ENCODE measurements at places on chromosomes 2 and 18. TPM values are rescaled to one million over a fixed set of nuclear protein-coding genes. Genes with fewer than 3 reads are reported as not detected.

DNA sequence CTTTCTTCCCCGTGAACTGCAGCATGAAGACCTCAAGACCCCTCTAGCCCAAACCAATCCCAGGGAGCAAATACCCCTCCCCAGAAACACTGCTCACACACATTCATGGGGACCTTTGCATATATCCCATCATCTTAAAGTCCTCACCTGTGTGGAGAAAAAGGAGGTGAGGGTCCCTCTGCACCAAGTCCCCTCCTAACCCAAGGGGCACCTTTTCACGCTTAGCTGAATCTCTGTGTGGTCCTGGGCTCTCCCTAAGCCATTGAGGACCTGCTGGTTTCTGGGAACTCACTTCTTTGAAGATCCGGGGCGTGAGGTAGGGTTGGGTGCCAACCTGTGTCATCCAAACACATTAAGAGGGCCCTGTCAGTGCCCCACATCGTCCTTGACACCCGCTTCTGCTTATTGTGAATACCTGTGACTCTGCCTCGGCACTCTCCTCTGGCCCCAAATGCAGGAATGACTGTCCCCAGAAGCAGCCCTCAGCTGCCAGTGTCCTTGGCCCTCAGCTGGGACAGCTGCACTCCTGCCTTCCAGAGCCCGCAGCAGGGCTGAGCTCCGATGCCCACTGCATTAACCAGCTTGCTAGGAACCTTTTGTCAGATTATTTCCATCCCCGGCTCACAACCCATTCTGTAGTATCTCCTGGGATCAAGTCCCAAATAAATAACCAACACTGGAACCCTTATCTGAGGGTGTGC, 41.3 kb upstream of the ITM2C start:
- no peaks in the 10 kb centered on the region for H3K4me1 ChIP-seq
- peaks cover 4% of the 10 kb centered on the region for H3K36me3 ChIP-seq
- no peak overlapping the region for H3K4me3 ChIP-seq
- no peak overlapping the region for H3K27ac ChIP-seq
- no peak for DNase-seq
- peaks cover 11% of the 10 kb centered on the region for H3K27me3 ChIP-seq

DNA sequence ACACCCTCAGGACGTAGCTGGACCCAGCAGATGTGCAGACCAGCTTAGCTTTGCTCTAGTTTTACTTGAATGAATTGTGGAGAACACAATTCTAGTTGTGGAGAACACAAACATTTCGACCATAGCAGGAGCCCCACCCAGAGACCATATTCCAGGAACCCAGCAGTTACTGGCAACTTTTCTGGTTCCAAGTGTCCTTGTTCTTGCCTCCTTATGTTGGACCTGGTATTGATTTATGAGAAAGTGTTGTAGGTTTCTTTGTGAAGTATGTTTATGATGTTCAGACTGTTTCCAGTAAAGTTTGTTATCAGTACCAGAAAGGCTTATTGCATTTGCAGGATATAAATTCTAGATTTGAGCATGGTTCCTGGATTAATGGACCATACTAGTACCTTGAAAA, 51.0 kb downstream of the LTBP1 start:
- H3K27me3 ChIP-seq = no peaks in the 10 kb centered on the region
- H3K4me3 ChIP-seq = no peak overlapping the region

- DNase-seq = no peak
- H3K27ac ChIP-seq = no peak overlapping the region
- no peaks in the 10 kb centered on the region for H3K36me3 ChIP-seq
- no peaks in the 10 kb centered on the region for H3K27me3 ChIP-seq
- H3K4me3 ChIP-seq = no peak overlapping the region
Observed at GRCh38 chr2:12008425-12009061, 262.1 kb downstream of the LPIN1 start.

DNA sequence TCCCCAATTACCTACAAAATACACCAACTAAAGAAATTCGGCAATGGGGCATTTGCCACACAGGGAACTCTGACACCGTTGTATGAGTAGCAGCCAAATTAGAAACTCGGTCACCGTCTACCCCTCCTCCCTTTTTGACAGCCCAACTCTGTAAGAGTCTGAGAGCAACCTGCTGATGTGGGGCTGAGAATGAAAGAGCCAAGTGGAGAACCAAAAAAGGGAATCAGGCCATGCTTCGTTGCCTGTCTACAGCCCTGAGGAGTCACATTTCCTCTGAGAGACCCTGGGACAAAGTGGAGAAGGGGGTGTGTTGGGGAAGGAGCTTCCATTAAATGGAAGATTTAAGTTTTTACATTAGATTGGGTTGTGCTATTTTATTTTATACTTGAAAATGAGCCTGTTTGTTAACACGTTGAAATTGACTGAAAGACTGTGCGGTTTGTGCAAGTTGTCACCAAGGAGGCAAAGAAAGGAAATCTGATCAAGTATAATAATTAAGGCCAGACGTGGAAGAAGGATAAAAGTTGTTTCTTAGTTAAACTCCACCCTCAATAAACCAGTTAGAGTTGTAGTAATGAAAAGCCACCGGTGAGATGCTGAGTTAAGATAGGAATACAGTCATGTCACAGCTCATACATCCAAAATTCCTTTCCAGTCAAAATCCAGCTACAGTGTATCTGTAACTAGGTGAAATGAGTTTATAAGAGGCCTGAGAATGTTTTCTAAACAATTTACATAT, 131.7 kb upstream of the CREB1 start:
- H3K36me3 ChIP-seq = no peaks in the 10 kb centered on the region
- peaks cover 4% of the 10 kb centered on the region for H3K4me1 ChIP-seq
- no peak for DNase-seq
- no peaks in the 10 kb centered on the region for H3K27me3 ChIP-seq
- H3K4me3 ChIP-seq = no peak overlapping the region

GRCh38 chr18:697012-697411, 15.4 kb downstream of the ENOSF1 start:
- no peak overlapping the region for H3K4me3 ChIP-seq
- H3K36me3 ChIP-seq = peaks cover under 1% of the 10 kb centered on the region
- H3K27ac ChIP-seq = no peak overlapping the region

DNA sequence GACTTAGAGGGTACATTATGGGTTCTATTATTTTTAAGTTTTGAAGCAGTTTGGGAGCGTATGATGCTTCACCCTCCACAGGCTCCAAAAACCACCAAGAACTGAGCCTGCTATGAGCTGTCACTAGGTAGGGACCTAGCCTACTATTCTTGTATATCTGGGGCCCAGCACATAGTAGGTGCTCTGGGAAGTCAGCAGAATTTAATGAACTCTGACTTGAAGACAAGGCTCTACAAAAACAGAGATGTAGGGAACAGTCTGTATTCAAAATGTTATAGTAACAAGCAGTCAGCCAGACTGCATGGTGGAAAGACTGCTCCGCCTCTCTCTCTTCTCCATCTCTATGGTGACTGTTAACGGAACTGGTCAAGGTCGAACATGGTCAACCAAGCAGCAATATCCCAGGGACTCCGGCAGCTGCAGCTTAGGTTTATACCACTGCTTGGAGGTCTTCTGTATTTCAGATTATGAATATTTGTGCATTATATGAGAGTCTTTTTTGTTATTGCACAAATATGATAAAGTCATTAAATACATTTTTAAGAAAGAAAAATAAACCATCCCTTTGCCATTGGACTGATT, 22.2 kb upstream of the YWHAQ start:
- H3K36me3 ChIP-seq = no peaks in the 10 kb centered on the region
- H3K4me3 ChIP-seq = no peak overlapping the region
- H3K27ac ChIP-seq = no peak overlapping the region
- DNase-seq = no peak

Gene XPO1
- 236 TPM for total RNA-seq

Data from progenitor cell of endocrine pancreas (in vitro differentiated cells).